ENCODE measurements at places on chromosomes 2 and 18.

DNA sequence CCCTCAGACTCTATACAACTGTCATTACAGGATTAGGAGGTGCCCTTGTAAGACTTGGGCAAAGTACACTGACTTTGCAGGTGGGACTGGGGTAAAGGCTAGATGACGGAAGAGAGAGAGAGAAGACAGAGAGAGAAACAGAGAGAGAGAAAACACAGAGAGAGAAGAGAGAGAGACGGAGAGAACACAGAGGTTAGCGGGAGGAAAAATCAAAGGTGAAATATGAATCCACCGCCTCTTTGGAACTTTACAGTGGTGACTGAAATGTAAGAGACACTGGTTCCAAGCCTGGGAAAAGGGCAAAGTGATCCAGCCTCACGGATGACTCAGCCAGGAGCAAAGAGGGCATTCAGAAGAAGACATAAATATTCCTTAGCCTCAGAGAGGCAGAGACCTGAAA, 25.1 kb upstream of the CAB39 start:
- DNase-seq = no peak

DNA sequence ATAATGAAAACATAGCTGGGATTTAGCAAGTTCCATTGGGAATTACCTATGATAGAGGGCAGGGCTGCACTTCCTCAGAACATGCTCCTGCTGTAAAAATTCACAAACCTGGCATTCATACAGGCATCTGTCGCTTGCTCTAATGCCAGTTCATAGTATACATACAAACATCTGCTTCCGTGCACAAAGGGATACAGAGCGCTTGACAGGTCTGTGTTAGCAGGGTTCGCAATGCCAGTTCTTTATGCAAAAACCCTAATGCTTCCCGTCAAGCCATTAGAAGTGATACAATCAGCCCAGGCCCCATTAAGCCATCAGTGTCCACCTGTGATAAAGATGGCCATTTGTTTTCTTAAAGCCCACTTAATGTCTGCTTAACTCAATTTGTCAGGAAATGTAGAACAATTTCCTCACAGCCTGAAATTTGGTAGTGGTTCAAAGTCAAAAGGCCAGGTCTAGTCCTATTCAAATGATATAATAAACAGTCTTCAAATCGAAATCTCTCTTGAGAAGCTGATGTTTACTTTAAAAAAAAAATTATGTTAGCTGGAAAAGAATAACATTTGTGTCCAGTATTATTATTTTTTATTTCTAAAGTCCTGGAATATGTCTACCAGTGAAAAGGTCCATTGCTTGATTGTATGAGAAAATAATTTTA, 556.3 kb downstream of the ARHGAP15 start:
- DNase-seq = no peak

- DNase-seq = no peak
Measured at GRCh38 chr2:150491430-150491829, 4.0 kb upstream of the RND3 start.

- no peak for DNase-seq
Measured at GRCh38 chr2:146821836-146822316, 1023.0 kb upstream of the ACVR2A start.

DNA sequence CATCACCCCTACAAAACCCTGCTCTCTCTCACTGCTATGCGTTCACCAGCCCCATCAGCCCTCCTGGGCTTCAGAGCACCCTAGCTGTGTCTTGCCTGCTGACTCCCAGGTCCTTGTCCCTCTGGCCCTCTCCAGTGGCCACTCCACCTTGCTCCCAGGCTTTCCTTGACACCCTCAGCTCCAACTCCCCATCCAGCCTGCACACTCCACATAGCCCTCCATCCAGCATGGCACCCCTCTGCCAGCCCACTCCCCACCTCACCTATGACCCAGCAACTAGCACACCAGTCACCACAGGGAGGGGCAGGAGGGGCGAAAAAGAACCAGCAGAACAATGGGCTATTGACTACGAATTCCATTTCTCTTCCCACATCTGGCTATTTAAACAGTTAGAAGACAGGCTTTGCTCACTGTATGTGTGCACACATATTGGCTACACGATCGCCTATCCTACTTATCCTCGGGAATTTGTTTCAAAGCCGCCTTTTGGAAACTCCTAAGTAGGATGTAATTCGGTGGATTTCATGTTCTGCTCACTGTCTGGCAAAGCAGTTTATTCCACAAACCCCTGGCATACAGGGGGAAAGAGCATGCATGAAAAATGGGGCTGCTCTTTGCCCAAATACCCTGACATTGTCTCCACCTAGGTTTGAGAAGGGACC, 195.3 kb downstream of the SMAD2 start:
- DNase-seq = no peak

DNA sequence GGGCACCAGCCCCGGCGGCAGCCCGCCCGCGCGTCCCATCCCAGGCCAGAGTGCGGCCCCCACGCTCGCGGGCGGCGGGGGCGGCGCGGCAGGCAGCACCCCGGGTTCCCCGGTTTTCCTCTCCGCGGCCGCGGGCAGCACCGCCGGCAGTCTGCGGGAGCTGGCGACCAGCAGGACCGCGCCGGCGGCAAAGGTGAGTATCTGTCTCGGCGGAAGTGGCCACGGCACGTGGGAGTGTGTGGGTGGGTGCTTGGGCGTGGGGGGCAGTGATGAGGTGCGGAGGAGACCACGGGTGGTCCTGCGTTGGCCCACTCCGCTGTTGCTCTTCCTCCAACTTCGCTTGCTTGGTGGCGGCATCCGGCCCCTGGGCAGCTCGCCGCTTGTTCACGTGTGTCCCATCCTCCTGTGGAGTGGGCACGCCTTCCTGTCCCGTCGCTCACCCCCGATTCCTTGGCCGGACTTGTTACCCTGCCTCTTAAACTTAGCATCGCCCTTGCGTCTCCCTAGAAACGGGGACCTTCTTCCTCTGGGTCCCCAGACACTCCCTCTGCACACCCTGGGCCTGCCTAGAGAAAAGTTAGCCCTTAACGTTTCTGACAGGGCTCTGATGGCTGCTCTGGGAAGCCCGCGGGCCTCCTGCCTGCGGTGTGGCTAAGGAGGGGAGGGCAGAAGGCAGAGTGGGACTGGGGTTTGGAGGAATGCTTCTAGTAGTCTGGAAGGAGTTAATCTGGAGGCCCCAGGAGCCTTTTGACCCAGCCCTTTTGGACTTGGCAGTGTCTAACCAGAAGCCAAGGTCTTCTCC, 1.1 kb downstream of the SH3RF3 start:
- peak; percentile 13 for DNase-seq

DNA sequence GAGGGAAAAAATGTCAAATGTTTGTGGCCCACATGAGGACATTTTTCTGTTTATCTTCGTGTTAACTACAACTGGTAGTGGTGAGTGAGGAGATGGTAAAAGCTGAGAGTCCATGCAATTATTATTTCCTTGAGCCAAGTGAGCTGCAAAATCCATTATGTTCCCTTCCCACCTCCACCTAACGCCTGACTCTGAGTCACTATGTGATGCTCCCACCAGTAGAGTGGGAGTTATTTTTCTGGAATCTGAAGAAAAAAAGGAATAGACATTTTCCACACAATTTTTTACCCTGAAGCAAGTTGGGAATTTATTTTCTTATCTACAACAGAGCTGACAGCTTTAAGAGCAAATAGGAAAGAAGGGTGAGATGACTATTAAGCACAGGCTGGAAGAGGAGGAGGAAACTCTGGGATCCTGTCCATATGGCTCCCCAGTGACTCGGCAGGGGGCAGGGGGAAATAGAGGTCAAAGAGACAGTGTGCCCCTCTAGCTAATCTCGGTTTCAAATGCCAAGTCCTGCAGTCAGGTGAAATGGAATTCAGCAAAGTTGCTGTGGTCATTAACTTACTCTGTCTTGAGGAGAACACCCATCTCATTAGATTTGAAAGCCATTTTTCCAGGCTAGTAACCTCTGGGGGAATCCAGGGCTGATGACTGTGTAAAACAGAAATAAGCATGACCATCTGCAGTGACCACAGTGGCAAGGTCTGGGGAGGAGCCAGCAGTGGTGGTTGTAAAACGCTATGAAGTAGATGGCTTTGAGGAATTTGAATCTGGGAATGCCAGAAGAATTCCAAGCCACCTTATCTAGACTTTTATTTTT, 463.9 kb downstream of the STK39 start:
- DNase-seq = no peak

GRCh38 chr18:11154368-11154989, 5.1 kb upstream of the PIEZO2 start:
- no peak for DNase-seq
